BJ (cell line): ENCODE measurements at places on chromosomes 12 and 14. TPM values are rescaled to one million over a fixed set of nuclear protein-coding genes. Genes with fewer than 3 reads are reported as not detected.

- no peak for DNase-seq
Measured at GRCh38 chr12:56785141-56785865, 22.2 kb downstream of the HSD17B6 start.

DNA sequence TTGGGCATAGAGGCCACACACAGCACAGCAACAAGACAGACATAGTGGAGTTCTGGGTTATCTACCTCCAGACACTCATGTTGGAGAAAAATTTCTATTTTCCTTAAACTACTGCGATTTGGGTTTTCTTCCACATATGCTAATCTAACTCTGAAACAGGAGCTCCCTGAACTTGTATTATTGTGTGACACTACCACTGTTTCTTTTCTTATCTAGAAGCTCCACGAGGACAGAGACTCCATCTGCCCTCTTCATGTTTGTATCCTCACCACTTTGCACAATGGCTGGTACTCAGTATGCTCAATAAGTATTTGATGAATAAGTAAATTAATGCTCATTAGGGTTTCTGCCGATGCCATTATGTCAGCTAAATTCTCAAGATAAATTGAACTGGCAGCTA, 218.6 kb downstream of the PAX9 start:
- no peak for DNase-seq

- no peak for DNase-seq
Measured at GRCh38 chr12:124852329-124852831, 11.3 kb downstream of the SCARB1 start.

GRCh38 chr12:122013136-122013535, 8.5 kb upstream of the BCL7A start:
- no peak for DNase-seq

DNA sequence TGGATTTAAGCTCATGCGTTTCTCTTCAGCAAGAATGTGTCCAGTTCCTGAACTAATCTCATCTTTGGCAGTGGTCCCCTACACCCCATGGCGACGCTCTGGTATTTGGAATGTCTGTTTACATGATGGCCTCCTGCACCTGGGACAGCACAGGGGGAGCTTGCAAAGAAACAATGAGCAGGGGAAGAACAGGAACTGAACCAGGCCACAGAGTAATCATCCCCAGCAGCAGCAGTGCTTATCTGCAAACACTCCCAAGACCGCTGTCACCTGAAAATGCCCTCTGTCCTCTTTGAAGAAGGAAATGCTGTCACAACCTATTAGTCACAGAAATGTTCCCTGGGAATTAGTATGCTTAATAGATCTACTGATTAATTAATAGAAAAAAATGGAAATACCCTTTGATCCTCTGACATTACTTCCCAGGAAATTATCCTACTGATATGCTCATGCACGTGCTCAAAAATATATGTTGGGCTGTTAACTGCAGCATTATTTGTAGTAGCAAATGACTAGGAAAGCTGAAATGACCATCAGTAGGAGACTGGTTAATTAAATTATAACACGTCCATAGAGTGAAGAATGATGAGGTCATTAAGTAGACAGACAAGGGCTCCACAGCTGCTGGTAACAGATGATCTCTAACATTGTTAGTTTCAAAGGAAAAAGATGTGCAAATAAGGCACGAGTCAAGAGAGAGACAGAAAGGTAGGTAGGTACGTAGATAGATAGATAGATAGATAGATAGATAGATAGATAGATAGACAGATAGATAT, 279.3 kb upstream of the FLRT2 start:
- DNase-seq = no peak

GRCh38 chr12:116194935-116195431, 82.5 kb downstream of the MED13L start:
- no peak for DNase-seq

- DNase-seq = no peak
Measured at GRCh38 chr12:113643177-113643974, 171.7 kb upstream of the LHX5 start.

DNA sequence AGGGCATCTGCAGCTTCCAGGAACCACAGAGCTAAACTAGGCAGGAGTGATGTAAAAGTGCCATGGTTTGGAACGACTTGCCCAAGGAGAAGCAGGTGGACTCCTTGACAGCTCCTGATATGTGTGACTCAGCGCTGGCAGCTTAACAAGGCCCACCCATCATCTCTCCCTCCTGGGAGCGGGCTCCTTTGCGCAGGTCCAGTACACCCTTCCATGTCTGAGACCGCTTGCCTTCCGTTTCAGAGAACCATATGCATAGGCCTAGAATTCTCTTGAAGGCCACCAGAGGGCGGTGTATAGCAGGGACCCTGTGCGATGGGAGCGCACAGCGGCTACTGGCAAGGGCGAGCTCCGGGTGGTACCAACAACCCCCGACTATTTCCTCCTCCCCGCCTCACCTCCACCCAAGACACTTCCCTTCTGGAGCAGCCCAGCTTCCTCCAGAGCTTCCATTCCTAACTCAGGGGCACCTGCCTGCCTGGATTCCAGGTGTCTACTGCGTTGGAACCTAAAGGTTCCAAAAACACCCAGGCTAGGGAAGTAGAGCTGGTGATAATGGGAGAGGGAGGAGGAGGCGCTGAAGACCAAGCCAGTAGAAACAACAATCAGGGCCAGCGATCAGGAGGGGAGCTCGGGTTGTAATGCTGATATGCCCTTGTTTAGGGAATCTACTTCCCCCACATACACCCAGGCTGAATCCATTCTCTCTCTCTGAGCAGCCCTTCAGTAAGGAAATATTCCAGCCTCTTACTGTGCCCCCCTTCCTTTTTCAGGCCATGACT, 6.3 kb downstream of the DHH start:
- DNase-seq = peak; percentile 39

IL22 gene
- not detected in 2 replicates for polyA plus RNA-seq
